COR-L47 (cell line): ENCODE measurements at places on chromosomes 16 and 17.
A peak's percentile ranks its signal among the peaks of the same experiment; 100 is the strongest.

DNA sequence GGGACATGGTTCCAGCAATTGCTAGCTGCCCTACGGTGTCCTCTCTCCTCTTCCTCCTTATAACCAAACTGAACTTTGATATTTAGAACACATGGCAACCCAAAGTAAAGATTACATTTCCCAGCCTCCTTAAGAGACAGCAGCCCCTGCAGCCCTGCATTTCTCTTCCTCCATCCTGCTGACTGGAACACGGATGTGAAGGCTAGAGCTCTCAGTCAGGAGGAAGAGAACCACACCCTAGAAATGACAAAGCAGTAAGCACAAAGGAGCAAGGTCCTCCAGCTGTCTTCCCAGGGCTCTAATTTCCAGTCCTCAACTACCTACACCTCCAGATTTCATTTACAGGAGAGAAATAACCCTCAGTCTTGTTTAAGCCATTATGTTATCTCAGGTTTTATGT lies 10.9 kb downstream of the DYNC1LI2 start:
- DNase-seq, result no peak

- no peak for DNase-seq
Observed at GRCh38 chr17:16106161-16106891, 106.7 kb downstream of the TTC19 start.

DNA sequence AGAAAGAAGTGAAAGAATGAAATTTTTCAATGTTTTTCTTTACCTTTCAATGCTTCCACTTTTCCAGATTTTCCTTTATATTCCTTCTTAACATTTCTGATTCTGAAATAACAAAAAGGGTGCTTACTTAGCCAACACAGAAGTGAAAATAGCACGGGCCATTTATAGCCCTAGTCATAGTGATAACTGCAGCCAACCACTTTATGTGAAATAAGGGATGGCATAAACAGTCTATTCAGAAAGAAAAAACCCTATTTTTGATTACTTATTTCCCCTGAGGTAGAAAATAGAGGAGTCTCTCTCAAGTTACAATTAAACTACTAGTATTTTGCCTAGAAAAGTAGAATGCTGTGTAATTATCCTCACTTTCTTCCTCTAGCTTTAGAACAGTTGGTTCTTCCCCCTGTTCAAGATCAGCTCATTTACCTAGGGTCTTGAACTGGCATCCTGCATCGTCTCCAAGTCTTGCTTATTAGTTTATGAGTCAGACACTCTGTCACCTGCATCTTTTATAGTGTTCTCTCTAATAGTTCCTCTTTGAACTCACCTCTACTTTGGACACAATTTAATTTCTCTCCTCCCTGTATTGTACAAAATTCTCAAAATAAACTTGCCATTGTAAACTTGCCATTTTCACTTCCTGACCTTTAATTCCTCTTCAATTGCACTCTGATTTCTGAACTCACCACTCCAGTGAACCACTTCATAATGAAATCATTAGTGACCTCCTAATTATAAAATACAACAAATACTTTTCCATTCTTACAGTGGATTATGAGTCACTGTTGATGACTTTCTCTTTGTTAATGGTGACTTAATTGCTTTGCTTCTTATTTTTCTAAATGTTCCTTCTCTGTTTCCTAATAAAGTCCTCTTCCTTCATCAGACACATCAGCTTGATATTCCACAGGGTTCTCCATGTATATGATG lies 23.6 kb downstream of the ABCA6 start:
- no peak for DNase-seq

GRCh38 chr16:14562691-14563491 lies 67.2 kb downstream of the PARN start:
- DNase-seq, result no peak

DNA sequence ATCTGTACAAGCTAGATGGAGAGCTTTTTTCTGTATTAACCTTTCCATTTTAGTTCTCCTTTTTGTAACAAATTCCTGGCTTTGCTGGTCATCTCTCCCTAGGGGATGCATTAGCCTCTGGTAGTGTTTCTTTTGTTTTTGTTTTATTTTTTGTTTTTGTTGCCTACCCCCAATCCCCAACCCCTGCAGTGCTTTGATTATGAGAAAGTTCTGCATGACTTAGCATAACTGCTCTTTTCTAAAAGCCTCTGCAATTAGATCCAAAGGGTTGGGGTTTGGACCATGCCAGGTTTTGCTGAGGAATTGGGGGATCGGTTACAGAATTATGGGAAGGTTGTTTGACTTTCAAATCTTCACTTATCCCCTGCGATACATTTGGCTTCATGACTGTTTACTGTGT lies 98.2 kb downstream of the ADAMTS18 start:
- peak; percentile 30 for DNase-seq

DNA sequence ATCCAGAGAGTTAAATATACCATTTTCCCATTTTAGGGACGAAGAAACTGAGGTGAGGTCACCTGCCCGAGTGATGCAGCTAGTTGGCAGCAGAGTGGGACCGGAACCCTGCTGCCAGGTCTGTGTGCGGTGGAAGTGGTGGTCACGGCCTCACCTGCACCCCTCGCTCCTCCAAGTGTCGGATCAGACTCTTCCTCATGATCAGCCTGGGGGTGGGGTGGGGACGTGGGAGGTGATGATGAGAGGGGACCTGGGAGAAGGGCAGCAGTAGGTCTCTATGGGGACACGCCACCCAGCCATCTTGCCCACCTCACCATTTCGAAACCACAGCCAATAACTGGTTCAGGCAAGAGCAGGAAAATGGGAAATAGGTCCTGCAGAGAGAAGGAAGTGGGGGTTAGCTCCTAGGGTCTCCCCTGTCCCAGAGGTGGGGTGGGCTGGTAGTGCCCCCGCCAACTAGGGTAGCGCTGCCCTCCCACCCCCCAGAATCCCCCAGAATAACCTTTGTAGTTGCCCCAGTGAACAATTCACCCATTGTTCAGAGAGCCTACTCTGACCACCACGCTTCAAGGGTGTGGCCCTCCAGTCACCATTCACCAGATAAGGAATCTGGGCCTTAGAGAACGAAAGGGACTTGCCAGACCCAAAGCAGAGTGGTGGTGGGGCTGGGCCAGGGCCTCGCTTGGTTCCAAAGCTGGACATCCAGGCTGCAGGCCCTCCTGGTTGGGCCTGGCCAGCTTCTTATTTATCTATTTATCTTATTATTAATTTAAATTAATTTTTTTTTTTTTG lies 5.1 kb downstream of the GDPD3 start:
- no peak for DNase-seq

DNA sequence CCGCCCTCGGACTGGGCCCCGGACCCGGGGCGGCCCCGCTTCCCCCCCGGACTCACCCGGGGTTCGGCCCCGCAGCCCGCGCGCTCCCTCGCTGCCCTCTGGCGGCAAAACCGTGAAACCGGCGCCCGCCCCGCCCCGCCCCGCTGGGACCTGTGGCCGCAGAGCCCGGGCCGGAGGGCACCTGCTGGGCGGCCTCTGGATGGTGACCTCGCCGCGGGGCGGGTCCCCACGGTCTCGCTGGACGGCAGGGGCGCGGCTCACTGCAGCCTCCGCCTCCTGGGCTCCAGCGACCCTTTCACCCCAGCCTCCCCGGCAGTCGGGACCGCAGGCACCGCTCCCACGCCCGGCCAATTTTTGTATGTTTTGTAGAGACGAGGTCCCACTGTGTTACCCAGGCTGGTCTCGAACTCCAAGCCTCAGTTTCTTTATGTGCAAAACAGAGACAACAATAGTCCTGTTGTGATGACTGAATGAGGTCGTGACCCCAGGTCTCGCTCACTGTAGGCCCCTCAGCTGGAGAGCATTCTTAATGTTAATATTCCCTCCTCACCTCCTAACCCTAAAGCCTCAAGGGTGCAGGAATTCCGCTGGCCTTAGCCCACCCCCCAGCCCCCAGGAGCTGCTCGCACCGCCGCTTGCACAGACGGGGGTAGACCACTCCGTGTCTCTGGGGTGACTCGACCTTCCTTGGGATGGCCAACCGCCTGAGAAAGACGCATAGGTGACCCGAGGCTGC lies 33.7 kb upstream of the RPH3AL start:
- DNase-seq, result no peak

- DNase-seq, result no peak
Observed at GRCh38 chr16:29024278-29024677, 39.4 kb downstream of the LAT start.

- DNase-seq, result no peak
Observed at GRCh38 chr17:4250887-4251286, 12.9 kb downstream of the ANKFY1 start.

DNA sequence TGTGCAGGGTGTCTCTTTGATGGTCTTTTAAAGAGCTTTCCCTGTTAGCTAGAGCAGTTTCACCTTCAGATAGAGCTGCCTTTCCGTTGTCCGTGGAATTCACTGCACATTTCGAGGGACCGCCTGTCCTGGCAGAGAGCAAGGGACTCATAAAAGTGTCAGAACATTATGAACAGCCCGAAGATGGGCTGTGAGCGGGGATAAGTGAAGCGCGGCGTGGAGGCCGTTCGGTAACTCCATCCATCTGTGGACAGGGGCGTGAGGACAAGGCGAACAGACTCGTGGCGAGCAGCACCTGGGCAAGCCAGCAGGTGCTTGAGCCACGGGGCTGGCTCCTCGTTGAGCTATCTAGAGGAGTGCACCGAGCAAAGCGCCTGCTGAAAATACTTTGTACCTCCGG lies 371.2 kb downstream of the MAF start:
- no peak for DNase-seq

DNA sequence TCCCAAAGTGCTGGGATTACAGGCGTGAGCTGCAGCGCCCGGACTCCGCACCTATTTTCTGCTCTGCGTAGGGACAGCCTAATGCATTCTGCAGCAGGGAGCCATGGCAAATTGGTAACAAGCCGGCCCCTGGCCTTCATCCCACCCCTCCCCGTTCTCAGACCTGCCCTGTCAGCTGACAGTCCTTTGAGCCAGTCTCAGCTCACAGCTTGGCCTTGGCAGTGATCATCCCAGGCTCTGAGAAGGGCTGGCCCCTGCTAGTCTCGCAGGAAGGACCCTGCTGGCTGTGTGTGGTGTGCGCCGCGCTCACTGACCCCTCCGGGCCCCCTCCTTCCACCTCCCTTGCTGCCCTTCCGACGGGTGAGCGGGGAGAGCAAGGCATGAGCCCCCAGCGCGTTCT lies 10.3 kb upstream of the NPTX1 start:
- DNase-seq, result no peak

DNA sequence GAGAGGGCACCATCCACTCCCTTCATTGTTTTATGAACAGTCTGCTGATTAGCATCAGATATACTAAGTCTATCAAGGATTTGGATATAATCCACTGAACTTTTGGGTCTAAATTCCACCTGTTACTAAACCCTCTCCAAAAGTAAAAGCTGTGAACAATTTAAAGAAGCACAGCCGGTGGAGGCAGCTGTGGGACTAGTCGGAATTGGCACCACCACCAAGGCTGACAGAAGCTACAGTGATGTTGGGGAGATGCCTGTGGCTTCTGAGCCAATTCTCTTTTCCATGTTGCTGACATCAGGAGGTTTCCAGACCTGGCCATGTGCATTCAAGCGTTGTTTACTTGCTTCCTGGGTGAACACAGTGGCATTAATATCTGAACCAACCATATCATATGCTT lies 679.0 kb upstream of the CA10 start:
- no peak for DNase-seq

DNA sequence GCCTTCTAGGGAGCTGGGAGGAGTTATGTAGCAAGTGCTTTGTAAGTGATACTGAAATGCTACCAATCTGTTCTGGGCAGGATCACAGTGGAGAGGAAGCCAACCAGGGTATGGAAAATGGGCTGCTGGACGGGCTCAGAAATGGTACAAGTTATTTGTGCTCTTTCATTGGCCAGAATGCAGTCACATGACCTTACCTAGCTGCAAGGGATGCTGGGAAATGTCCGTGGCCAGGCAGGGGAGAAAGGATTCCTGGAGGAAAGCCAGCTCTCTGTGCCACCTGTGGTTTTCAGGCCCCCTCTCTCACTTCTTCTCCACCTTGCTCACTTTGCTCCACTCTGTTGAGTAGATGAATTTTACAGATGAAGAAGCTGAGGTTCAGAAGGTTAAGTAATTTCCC lies 4.8 kb downstream of the EEF2K start:
- DNase-seq, result no peak

GRCh38 chr16:54437921-54438320 lies 151.3 kb upstream of the IRX3 start:
- DNase-seq, result no peak

DNA sequence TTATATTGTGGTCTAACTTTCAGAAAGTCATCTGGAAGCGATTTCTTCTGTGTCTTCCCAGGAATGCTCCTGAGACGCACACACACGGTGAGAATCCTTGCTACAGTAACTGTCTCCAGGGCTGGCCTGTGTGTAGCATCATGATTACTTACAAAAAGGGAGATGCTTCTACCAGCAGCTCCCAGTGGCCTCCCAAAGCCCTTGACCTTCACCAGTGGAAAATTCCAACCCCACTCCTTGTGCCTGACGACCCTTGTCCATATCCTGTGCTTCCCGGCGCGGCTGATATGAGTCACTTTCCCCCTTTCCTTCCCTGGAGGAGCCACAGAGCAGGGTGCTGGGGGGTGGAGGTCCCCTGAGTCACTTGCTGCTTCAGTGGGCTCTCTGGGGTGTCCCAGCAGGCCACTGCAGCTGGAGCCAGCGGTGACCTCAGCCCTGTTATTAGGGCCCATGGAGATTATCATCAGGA lies 22.1 kb upstream of the NAT9 start:
- DNase-seq, result no peak

GRCh38 chr16:56547120-56547948 lies 17.5 kb upstream of the MT4 start:
- DNase-seq, result peak; percentile 23

GRCh38 chr16:11207646-11208045 lies 48.4 kb downstream of the SOCS1 start:
- DNase-seq, result no peak

- no peak for DNase-seq
Observed at GRCh38 chr16:76573281-76573680, 296.1 kb downstream of the CNTNAP4 start.

DNA sequence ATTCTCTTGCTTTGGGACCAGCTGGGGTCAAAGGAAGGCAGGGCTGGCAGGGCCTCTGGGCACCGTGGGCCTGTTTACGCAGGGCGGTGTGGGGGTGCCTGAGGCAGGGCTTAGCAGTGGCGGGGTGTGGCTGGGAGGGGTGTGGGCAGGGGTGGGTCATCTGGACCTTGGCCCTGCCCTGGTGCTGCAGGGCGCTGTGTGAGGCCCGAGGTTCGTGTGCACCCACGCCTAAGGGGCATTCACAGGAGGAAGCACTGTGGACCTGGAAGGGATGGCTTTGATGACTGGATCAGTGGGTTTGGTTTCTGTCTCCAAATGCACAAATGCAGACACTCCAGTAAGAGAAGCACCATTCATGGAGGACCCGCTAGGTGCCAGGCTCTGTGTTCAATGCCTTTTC lies 37.3 kb downstream of the BCO1 start:
- DNase-seq, result no peak
